GM18507 (cell line): ENCODE measurements at places on chromosomes 6 and 20.

GRCh38 chr6:148530394-148530953 is 187.8 kb downstream of the SASH1 start:
- no peak for DNase-seq

GRCh38 chr20:58718121-58718563 is 25.5 kb downstream of the NPEPL1 start:
- no peak for DNase-seq

DNA sequence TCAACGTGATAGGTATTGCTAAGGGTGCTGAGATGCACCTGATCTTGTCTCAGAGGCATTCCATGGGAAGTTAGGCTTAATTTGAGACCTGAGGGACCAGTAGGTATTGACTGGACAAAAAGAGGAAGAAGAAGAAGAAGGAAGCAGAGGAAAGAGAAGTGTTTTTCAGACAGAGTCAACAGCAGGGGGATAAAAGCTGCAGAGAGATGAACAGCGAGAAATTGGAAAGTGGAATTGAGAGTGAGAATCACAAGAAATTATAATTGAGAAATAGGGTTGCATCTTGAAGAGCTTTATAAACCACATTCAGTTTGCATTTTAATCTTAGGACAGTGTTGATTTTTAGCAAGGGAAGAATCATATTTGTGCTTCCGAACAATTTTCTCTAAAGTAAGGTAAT is 254.0 kb downstream of the CD83 start:
- DNase-seq, result no peak

- DNase-seq, result no peak
These were observed 166.4 kb downstream of the ADAT2 start for GRCh38 chr6:143283887-143284645.

DNA sequence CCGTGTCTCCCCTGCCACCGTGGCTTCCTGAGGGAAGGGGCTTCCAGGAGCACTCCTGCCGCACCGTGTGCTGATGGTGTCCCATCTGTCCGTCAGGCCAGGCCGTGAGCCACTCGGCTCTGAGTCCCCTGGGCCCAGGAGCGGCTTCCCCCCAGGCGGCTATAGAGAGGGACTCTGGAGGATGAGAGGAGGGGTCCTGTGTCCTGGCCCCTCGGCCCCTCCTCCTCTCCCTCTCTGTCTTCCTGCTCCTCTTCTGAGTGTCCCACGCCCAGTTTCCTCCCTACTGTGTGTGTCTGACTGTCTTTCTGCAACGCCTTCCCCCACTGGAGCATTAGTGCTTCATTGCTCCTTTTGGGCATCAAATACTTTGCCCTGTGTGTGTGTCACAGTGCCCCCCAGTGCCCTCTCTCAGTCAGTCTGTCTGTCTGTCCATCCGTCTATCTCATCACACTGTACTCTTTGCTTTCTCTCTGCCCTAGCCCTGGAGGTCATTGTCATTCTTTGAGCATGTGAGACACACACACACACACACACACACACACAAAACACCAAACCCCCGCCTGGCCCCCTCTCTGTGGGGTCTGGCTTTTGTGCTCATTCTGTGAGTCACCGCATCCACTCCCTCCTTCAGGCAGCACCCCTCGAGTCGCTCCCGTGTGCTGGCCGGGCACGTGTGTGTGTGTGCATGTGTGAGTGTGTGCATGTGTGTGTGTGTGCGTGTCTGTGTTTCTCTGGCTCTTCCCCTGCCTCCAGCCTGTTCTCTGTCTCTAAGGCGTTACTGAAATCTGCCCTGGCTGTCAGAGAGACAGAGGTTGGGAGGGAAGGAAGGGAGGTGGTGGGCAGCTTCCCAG is 71.9 kb downstream of the SRC start:
- no peak for DNase-seq

- DNase-seq, result no peak
These were observed at the start of gene PI3 for GRCh38 chr20:45174434-45175364. PI3 (plus strand) TSS chr20:45174902; CDS start chr20:45174923, 21 bp downstream.

- no peak for DNase-seq
These were observed 544.6 kb upstream of the BTBD3 start for GRCh38 chr20:11372876-11373790.

- no peak for DNase-seq
These were observed 162.4 kb downstream of the CDKAL1 start for GRCh38 chr6:20696676-20697075.

GRCh38 chr20:3164043-3164762 is 4.5 kb upstream of the FASTKD5 start:
- no peak for DNase-seq

DNA sequence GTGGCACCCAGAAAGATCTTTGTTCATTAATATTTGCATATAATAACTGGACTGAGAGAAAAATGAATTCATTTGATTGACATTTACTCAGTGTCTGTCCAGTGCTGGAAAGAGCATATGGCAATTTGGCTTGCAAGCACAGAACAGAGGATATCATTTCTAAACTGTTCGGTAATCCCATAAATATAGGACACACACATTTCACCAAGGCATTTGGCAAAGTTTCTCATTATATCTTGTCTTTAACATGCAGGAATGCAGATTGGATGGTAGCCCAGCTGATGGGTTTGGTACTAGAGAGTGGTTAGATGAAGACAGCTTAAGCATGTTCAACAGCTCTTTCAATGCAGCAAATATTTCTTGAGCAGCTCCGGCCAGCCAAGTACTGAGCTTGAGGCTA is 259.2 kb downstream of the PRKN start:
- DNase-seq, result no peak

- DNase-seq, result no peak
These were observed 83.9 kb upstream of the CEP85L start for GRCh38 chr6:118735320-118735719.

DNA sequence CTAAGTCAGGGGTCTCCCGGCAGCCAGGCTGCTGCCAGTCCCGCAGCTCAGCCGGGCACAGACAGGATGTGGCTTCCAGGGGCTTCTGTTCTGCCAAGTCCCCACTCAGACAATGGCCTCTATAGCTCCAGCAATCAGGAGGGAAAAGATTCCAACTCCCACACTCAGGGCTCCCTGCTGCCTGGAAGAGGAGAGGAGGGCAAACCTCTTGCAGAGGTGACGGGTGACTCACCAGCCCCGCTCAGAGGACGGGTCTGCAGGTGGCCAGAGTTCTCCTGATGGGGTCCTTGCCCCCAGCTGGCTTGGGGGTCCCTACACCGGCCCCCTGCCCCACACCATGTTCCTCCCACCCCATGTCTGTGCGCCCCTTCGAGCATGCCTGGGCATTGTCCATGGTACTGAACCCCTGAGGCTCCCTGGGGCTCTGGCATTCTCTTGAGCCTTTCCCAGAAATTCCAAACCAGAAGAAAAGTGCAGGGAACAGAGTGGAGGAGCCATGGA is 32.6 kb downstream of the NTSR1 start:
- no peak for DNase-seq

DNA sequence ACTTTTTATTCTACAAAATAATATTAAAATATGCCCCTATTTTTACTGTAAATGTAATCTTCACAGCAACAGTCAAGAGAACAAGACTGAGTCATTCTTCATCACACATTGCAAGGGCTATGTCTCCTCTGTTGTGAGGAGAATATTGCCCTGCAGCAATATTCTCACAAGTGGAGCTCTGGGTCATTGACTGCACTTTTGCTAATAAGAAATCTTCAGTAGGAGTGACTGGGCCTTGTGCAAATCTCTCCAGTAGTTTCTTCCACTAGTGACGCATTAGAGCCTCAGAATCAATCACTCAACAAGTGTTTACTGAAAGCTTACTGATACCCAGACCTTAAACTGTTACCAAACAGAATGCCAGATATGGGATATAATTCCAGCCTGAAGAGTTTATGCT is 49.1 kb downstream of the LAMA2 start:
- DNase-seq, result no peak
